ENCODE measurements at places on chromosomes 13 and 19. TPM values are rescaled to one million over a fixed set of nuclear protein-coding genes. Genes with fewer than 3 reads are reported as not detected.
A peak's percentile ranks its signal among the peaks of the same experiment; 100 is the strongest.

DNA sequence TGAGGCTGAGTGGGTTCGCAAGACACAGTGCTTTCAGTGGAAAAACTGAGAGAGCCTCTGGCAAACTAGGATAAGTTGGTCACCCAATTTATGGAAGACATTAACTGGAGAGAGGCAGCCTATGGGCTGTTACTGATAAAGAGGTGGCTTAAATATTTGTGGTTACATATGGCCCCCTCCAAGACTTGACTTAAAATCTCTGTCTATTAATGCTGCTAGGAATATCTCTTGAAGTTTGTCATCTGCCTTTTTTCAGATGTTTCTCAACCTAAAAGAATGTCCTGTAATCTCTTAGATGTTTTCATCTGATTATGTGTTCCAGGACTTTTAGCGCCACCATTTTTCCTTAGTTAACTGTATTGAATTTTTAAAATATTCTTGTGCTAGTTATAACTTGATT, 54.6 kb downstream of the NAA16 start:
- peak; percentile 76 for DNase-seq

DNA sequence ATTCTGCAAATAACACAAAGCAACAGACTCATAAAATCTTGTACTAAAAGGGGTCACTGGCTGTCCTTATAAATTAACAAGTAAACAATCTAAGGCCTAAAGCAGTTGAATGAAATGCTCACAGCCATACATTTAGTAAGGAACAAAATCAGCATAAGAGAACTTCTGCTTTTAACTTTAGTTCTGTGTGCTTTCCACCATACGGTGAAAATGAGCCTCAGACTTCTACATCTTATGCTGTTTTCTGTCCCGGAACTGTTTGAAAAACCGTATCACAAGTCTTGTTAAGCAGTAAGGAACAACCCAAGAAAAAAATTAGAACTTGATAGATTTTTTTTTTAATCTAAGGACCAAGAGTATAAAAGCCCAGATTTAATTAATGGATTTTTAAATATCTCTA, 549.1 kb upstream of the MIR17HG start:
- DNase-seq: no peak

Gene LIM2
- not detected for total RNA-seq

GRCh38 chr13:59391696-59392095, 772.0 kb downstream of the DIAPH3 start:
- DNase-seq: peak; percentile 74

DNA sequence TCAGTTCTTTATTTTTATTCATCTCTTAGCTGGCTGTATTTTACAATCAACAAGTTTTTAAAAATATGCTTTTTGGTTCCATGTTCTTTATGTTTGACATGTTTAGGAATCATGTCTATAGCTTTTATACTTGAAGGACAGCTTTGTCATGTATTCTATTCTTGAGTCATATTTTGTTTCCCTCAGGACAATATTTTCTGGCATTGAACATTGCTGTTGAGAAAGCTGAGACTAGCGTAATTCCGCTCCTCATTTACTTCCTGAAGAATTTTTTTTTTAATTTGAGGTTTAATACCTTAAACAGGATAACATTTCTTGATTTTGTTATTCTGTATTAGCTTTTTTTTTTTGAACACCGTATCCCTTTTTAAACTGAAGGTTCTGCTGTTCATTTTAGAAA, 53.2 kb downstream of the RB1 start:
- DNase-seq: no peak

Gene SPTBN4
- total RNA-seq: 0.15 TPM

Gene C19orf67
- total RNA-seq: not detected

Gene PROZ
- not detected for total RNA-seq

- DNase-seq: peak; percentile 32
These were observed 2.7 kb downstream of the SPINT2 start for GRCh38 chr19:38266981-38267597.

GRCh38 chr13:23443110-23443509, 9.6 kb upstream of the SACS start:
- no peak for DNase-seq

Gene CASP14
- total RNA-seq: not detected

GRCh38 chr13:49789968-49790367, 2.5 kb downstream of the KPNA3 start:
- no peak for DNase-seq

Gene PCDH17
- not detected for total RNA-seq

Gene YJEFN3
- 1.9 TPM for total RNA-seq

GRCh38 chr13:112058519-112058873, 8.5 kb upstream of the SOX1 start:
- no peak for DNase-seq

Gene ZNF808
- total RNA-seq: 16.0 TPM

DNA sequence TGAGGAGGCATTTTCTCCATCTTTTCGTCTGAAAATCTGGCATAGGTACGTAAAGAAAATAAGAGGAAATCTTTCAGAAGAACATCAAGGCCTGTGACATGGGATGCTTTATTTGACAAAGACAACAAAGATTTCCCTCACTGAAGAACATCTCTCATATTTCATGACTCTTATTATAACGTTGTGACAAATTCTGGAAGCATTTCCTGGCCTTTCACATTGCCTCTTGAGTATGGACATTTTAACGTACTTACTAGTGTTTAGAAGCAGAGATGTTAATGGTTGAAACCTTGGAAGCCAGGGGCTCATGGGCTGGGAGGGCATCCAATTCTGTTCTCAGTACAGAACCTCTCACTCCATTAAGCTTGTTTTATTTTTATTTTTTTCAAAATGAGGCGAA, 210.8 kb downstream of the DCT start:
- no peak for DNase-seq

Gene CEACAM1
- total RNA-seq: not detected

Gene ZNF606
- total RNA-seq: 5.5 TPM

Gene LMTK3
- total RNA-seq: 0.04 TPM

DNA sequence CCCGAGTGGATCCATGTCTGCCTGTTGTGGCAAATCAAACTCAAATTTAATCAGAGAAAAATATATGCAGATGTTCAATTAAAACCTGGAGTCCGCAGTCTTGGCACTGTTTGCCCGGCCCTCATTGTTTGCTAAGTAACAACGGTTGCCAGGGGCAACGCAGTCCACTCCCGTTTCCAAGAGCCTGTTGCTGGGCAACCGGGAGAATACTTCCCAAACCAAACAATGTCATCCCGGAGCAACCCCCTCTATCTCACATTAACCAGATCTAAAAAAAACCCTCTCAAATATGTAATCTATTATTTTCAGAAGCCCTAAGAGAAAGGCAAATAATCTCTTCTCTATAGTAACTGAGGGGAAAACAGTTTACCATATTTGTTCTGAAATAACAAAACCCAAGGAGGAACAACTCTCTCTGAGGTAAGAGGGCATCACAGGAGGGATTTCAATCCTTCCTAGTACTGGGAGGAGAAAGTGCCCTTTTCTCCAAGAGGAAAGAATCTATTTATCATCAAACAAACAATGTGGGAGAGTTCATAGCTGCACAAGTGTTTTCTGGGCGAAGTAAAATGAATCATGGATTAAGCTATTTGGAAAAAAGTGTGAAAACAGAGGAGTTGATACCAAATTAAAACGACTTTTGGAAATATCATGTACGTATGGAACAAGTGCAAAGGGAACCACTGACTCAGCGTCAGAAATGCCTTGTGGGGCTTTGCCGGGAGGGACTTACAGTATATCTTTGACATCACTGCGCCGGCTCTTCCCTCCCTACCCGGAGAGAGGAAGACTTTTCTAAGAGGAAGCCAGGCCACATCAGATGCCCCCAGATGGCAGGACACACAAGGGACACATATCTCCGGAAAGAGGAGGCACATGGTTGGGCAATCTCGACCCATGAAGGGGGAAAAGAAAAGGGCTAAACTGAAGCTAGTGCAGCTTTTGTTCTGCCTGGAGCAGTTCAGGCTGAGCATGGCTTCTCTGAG, 43.3 kb downstream of the RFX2 start:
- DNase-seq: peak; percentile 74

DNA sequence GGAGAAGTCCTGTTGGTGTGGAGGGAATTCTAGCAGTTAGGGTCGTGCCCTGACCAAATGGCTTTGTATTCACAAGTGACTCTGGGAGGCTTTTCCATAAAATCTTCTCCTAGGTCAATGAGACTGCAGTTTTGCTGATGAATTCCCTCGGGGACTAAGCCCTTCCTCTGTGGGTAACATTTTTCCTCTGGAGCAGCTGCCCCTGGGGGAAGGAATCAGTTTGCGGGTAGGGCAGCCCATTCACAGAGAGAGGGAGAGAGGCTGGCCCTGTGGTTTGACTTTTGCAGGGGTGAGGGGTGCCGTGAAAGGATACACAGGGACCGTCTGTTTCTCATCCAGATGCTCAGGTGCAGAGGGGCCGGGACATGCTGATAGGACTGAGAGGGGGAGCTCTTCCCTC, 67.3 kb downstream of the ERICH6B start:
- DNase-seq: no peak

DNA sequence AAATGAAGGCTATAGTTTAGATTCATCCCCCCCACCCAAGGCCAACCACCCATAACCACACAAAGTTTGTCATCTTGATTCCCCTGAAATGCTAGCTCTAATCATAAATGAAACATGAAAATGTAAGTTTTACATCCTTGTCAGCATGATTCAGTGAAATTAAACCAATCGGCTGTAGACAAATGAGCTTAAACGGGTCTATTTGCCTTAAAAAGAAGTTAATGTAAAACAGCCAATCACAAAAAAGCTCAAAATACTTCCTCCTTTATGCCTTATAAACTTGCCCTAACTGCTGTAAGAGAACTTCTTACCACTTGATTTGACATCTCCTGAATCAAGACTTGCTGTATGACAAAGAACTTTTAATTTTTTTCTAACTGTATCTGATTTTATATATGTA, 34.5 kb upstream of the MRI1 start:
- DNase-seq: peak; percentile 20

DNA sequence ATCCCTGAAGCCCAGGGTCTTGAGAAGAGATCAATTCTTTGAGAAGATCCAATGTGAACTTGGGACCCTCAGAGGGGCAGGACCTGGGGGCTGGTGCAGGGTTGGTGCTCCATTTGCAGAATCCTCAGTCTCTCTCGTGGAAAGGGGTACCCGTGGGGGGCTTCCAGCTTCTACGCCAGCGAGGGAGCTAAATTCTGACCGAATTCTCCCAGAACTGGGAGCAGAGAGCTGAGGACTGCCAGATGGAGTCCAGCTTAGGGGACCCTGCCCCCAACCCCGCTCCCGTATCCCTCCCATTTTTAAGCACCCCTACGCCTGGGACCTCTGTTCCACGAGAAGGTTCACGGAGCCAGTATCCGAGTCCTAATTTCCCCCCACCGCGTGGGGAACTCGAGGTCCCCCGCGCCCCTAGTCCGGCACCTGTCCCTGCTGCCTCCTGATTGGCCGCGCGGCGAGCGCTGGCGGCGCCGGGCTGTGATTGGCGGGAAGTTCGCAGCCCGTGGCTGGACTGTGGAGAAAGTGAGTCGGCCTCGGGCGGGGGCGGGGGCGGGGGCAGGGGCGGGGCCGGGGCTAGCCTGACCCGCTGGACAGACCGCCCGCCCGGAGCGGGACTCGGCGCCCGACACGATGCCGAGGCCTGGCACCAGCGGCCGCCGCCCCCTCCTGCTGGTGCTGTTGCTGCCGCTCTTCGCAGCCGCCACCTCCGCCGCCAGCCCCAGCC, 4.4 kb upstream of the LTBP4 start:
- peak; percentile 34 for DNase-seq

Gene ZNF221
- total RNA-seq: 3.7 TPM

DNA sequence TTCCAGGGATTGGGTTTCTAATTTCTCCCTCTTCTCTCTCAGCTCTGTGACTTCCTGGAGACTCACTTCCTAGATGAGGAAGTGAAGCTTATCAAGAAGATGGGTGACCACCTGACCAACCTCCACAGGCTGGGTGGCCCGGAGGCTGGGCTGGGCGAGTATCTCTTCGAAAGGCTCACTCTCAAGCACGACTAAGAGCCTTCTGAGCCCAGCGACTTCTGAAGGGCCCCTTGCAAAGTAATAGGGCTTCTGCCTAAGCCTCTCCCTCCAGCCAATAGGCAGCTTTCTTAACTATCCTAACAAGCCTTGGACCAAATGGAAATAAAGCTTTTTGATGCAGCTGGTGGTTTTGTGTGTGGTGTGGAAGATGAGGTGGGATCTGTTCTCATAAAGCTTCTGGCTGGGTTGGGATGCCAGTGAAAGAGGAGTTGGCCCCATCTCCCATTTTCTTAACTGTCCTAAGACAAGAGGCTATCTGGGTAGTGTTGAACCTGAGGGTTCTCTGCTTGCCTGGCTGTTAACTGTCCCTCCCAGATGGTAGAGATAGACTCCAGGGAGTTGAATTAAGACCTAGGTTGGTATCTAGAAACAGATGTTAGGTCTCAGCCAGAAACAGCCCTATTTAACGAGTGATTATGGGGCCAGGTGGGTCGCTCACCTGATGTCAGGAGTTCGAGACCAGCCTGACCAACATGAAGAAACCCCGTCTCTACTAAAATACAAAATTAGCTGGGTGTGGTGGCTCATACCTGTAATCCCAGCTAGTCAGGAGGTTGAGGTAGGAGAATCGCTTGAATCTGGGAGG, 1.6 kb downstream of the FTL start:
- no peak for DNase-seq

DNA sequence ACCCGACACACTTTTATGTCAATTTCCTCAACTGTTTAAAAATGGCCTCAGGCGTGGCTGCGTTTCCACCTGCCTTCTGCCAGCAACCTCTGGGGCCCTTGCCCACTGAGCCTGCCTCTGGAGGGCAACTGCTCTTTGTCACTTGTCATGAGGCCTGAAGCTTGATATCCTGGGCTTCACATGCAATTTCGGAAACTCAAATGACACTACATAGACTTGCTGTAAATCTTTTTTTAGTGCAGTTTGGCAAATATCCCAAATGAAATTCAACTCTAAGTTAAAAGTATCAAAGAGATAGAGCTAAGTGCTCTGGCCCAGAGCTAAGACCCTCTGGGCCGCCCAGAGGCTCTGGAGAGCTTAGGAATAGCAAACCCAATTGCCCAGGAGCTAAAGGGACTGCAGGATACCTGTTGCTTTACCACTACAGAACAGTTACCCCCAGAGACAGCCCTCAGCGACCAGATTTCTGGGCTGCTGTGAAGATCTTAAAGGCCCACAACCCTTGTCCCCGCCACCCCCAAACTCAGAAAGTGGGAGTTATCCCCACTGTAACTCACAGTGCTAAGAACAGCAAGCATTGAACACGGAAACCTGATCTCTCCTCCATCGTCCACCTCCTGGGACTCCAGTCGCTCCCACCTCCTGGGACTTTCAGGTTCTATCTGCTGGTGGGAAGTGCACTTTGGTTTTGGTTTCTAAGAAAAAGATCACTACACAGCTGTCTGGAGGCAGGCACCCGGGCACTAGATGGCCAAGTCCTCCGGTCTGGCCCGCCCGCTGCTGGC, 19.4 kb downstream of the GJA3 start:
- DNase-seq: no peak

Gene GARIN5A
- 0.28 TPM for total RNA-seq

Gene KRTDAP
- total RNA-seq: not detected

GRCh38 chr19:5765220-5765619, 19.3 kb downstream of the PRR22 start:
- no peak for DNase-seq

- DNase-seq: no peak
These were observed 42.6 kb upstream of the ZDHHC20 start for GRCh38 chr13:21501686-21502085.

Gene PRTN3
- not detected for total RNA-seq

- peak; percentile 80 for DNase-seq
These were observed 189.0 kb downstream of the LACC1 start for GRCh38 chr13:44068737-44069136.

- DNase-seq: no peak
These were observed 1422.4 kb upstream of the MIR17HG start for GRCh38 chr13:89925107-89925506.

Gene ZNF415
- 3.7 TPM for total RNA-seq

Gene ERICH6B
- not detected for total RNA-seq

- DNase-seq: no peak
These were observed 116.8 kb upstream of the CACNA1A start for GRCh38 chr19:13622766-13623715.

All from HFFc6 (cell line).